ENCODE measurements at places on chromosomes 2 and 18.

DNA sequence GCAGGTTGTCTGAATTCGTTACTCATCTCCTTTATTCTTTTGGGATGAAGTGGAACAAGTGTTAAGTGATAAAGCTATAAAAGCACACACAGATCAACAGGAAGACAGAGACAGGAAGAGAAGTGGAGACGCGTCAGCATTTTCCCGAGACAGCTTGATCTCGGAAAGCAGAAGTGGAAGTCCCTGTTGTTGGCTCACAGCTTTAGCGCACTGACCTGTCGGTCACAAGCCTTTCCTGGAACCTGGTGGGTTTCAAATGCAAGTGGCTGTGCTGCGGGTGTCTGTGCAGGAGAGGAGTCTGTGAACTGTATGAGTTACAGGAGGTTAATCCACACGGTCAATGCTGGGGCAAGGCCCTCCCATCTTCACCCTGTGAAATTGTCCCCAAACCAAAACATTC lies 116.6 kb upstream of the PELI1 start:
- peak; percentile 76 for DNase-seq

- no peak for DNase-seq
Measured at GRCh38 chr2:182831101-182831500, 35.3 kb downstream of the FRZB start.

DNA sequence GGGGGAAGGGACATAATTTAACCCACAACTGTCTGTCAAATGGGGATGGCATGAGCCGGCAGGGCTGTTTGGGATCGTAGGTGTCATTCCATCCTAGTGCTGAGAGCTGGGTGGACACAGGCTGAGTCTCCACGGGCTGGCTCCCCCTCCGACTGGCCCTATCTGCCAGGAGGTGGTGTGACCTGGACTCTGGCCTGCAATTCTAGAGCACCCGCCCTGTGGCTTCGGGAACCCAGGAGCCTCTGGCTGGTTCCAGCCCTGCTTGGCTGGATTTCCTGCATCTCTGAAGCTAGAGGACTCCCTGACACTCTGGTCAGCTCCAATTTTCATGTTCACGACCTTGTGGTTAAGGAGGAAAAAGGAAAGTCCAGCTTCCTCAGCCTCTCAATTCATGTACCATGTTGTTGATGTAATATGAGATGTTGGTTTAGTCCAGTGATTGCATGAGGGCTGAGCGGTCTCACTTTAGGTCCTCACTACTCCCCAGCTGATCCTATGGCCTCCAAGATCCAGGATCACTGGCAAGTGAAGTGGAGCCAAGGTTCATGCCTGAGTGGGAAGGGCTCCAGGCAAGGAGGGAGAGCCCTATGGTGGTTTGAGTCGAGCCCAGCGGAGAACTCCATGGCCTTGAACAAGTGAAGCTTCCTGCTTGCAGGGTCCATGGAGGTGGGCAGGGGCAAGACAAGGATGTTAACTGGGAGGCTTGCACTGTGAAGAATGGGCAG lies 169.1 kb downstream of the NDUFA10 start:
- no peak for DNase-seq

DNA sequence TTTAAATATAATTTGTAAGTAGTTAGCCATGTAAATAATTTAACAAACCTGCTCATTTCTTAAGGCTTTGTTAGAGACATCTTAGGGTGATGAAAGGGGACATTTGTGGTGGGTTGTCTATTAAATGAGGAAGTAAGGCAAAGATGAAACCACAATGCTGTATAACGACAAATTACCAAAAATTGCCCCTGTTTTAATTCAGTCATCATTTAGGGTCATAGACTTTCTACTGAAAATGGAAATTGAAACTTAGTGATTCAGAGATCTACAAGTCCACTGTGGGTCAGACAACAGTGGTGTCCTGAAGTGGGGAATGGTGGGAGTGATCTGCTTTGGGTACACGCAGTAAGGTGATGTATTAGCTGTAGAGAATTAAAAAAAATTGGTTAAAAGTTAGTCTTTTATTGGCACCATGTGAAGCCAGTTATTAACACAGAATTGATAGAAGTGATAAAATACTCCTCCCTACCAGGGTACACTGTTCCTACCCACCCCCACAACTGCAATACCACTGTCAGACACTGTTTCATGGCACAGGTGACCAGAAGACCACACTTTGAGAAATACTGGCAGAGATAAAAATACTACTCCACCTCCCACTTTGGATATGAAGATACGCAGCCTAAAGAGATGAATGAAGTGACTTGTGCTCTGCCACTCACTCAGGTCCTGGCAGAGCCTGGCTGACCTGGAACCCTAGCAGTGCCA lies 13.4 kb downstream of the CERS6 start:
- DNase-seq = no peak

GRCh38 chr2:148167241-148167766 lies 146.4 kb downstream of the MBD5 start:
- DNase-seq = no peak

- no peak for DNase-seq
Measured at GRCh38 chr2:45237128-45237527, 227.9 kb upstream of the SIX2 start.

DNA sequence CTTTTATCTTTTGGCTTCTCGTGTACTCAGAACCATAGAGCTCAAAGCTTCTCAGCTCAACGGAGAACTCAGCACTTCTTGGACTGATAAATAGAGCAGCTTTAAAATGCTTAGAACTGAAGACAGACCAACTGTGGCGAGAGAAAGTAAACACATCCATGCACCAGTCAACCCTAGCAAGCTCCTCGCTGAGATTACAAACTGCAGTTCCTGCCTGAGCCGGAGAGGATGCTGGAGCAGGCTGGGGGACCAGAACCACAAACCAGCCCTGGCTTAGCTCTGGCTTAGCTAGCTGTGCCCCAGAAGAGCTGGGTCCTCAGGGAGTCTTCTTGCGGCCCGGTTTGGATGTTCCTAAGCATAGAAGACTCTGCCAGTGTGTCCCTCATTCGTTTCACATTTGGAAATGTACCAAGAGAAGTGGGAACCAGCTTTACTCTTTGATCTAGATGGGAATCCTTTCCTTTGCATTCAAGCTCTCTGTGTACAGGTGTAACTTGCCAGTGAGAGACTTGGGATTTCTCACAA lies 5.6 kb downstream of the PAX8 start:
- peak; percentile 72 for DNase-seq

DNA sequence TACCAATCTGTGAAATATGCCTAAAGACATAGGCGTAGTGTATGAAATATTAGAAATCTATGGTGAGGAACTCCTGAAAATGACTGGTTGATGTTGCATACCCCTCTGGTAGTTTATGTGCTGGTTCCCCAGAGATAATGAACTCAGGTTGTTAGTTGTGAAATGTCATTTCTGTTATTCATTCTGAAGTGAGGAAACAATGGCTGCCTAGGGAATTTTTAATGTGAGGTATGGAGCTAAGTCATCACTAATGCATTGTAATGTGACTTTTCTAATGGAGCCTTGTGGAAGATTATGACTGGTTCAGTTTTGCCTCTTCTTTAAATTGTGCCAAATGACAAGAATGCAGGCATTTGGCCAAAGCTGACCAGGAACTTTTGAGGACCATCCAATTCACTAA lies 61.6 kb upstream of the RAB27B start:
- no peak for DNase-seq

- DNase-seq = peak; percentile 51
Measured at GRCh38 chr18:38940863-38941531, 1375.4 kb upstream of the CELF4 start.

DNA sequence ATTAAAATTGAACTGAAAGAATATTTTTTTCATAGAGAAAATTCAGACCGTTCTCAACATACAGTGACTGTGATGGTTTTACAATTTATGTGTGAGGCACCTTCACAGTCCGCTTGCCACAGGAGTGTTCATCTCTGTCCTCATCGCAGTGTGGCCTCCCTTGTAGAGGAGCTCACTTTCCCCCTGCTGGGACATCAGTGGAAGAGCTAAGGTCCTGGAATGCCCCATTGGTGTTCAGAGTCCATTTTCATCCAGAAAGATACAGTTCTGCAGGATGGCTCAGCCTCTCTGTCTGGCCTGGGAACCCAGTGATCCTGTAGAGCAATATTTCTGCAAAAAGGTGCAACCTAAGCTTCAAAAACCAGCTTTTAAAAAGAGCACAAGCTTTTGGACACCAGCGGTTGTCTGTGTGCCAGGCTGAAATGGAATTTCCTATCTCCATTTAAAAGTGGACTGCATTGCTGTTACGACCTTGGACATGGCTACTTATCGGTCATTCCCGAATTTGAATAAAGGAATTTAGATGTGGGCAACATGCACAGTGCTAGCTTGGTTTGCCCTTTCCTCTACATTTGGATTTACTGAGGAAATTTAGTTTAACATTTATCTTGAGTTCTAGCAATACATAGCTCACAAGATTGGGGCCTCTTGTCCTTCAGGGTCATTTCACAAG lies 26.7 kb upstream of the FAM237A start:
- DNase-seq = no peak

DNA sequence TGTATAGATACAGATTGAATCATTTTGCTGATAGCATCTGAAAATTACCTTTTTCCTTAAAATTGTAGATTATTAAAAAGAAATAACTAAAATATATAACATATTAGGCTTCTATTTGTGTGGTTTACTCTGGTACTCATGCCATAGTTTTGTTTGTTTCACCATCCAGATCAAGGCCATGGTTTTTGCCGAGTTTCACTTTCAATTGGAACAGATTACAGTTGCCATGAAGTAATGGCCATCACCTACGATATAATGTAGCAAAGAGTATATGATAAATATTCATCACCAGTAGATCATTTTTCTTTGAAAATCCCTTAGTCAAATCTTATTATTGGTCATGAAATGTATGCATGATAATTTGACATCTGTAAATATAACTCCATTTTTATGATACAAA lies 11.9 kb upstream of the DNAH7 start:
- DNase-seq = no peak

DNA sequence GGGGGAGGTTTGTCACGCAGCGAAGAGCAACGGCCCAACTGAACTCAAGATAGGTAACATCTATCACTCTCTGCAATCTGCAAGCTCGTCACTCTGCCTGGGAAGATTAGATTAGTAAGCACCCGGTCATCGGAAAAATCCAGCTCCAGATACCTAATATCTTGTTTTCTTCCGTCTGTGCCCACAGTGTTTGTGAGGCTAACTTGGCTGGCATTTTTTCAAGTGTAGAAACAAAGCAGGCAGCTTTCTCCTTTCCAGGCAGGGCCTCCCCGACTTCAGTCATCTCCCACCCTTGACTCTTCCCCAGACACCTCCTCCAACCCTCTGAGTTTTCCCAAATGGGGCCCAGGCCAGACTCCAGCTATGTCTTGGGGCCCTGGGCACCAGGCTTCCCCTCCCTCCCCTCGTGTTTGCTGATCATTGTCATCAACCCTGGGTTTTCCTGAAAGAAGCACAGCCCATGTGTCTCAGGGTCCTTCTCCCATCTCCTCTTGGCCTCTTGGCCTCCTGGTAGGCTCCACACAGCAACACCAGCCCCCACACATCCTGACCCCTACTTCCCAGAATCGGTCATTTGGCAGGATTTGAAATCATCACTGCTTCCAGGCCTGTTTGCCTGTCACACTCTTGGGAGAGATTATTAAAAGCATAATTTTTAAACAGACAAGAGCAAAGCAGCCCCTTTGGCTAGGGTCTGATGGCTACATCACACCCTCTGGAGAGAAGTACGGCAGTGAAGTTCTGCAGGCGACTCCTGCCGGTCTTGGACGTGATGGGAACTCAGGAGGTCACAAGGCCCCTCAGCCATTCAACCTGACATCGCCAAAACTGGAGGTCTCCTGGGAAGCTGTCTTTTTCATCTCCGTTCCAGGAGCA lies 144.9 kb upstream of the ID2 start:
- peak; percentile 50 for DNase-seq

- DNase-seq = no peak
Measured at GRCh38 chr18:25831301-25831701, 259.1 kb downstream of the SS18 start.

GRCh38 chr18:59681051-59681450 lies 16.2 kb downstream of the CCBE1 start:
- DNase-seq = no peak

DNA sequence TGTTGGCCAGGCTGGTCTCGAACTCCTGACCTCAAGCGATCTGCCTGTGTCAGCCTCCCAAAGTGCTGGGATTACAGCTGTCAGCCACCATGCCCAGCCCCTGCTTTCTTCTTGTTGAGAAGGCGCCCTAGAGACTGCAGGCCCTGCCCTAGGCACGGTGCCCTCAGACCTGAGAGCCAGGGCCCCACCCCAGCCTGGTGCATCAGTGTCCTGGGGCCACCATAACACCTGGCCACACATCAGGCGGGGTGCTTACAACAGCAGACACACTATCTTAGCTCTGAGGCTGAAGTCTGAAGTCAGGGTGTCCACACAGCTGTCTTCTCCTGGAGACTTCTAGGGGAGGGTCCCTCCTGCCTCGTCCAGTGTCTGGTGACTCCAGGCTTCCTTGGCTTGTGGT lies 120.6 kb downstream of the NDUFA10 start:
- DNase-seq = no peak

GRCh38 chr18:54191352-54191751 lies 33.1 kb downstream of the MBD2 start:
- no peak for DNase-seq

DNA sequence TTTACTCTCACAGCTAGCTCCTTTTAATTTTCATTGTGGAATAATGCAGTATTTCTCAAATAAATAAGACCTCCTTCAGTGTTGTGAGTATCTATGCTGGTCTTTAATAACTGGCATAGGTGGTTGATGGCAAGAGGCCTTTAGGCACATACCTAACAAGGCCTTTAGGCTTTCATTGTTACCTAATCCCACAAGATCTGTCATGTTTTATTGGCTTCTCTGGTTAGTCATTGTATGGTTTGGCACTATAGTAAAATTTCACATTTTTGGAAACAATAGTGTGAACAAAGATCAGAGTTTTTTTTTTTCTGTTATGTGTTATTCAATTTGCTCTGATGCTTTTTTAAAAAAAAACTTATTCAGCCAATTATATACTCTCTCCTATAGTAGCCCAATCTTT lies 89.8 kb upstream of the NEUROD1 start:
- no peak for DNase-seq

GRCh38 chr2:94978917-94979316 lies 46.6 kb upstream of the MAL start:
- DNase-seq = no peak

DNA sequence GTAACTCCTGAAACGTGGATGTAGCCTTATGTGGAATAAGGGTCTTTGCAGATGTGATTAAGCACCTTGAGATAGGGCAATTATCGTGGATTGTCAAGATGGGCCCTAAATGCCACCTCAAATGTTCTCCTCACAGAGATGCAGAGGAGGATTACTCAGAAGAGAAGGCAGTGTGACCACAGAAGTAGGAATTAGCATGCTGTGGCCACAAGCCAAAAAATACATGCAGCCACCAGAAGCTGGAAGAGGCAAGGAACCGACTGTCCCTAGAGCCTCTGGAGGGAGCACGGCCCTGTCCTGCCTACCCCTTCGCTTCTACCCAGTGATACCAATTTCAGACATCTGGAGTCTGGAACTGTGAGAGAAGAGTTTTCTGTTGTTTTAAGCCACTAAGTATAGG lies 47.3 kb upstream of the MGAT5 start:
- DNase-seq = peak; percentile 38

- DNase-seq = peak; percentile 49
Measured at GRCh38 chr2:33366473-33366872, 110.0 kb upstream of the RASGRP3 start.

Measured in stomach (tissue), 19 donors.